ENCODE measurements at places on chromosomes 3 and 15.

DNA sequence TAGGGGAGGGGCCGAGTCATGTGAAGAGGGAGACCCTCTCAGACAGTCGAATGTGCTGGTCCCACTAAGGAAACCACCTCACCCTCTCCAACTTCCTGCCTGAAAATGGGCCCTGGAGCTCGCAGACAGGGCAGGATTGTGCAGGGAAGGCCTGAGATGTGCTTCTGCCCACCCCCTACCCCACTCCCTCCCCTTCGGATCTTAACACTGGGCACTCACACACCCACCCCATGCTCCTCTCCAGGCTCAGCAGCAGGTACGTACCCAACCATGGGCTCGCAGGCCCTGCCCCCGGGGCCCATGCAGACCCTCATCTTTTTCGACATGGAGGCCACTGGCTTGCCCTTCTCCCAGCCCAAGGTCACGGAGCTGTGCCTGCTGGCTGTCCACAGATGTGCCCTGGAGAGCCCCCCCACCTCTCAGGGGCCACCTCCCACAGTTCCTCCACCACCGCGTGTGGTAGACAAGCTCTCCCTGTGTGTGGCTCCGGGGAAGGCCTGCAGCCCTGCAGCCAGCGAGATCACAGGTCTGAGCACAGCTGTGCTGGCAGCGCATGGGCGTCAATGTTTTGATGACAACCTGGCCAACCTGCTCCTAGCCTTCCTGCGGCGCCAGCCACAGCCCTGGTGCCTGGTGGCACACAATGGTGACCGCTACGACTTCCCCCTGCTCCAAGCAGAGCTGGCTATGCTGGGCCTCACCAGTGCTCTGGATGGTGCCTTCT is 20.0 kb downstream of the ATRIP start:
- H3K36me3 ChIP-seq = peaks cover 3% of the 10 kb centered on the region
- H3K4me1 ChIP-seq = peaks cover 66% of the 10 kb centered on the region
- H3K27ac ChIP-seq = peak overlapping the region; percentile 99
- peak; percentile 42 for DNase-seq

- H3K36me3 ChIP-seq = no peaks in the 10 kb centered on the region
- no peaks in the 10 kb centered on the region for H3K27me3 ChIP-seq
- no peak overlapping the region for H3K4me3 ChIP-seq
- no peak overlapping the region for H3K27ac ChIP-seq
- no peak for DNase-seq
Measured at GRCh38 chr3:188673646-188674186, 498.1 kb upstream of the TPRG1 start.

- H3K27me3 ChIP-seq = no peaks in the 10 kb centered on the region
- no peak overlapping the region for H3K27ac ChIP-seq
- no peak overlapping the region for H3K4me3 ChIP-seq
- no peaks in the 10 kb centered on the region for H3K4me1 ChIP-seq
- no peaks in the 10 kb centered on the region for H3K36me3 ChIP-seq
Measured at GRCh38 chr3:55492976-55493375, 5.9 kb upstream of the WNT5A start.

- no peak for DNase-seq
- H3K36me3 ChIP-seq = no peaks in the 10 kb centered on the region
- no peak overlapping the region for H3K4me3 ChIP-seq
- H3K4me1 ChIP-seq = no peaks in the 10 kb centered on the region
- H3K27ac ChIP-seq = no peak overlapping the region
Measured at GRCh38 chr3:147419781-147420224, 10.6 kb downstream of the ZIC1 start.

- H3K27me3 ChIP-seq = no peaks in the 10 kb centered on the region
- H3K27ac ChIP-seq = no peak overlapping the region
- no peaks in the 10 kb centered on the region for H3K4me1 ChIP-seq
- no peaks in the 10 kb centered on the region for H3K36me3 ChIP-seq
- no peak overlapping the region for H3K4me3 ChIP-seq
- DNase-seq = no peak
Measured at GRCh38 chr3:69741032-69741767, 1.9 kb downstream of the MITF start.

DNA sequence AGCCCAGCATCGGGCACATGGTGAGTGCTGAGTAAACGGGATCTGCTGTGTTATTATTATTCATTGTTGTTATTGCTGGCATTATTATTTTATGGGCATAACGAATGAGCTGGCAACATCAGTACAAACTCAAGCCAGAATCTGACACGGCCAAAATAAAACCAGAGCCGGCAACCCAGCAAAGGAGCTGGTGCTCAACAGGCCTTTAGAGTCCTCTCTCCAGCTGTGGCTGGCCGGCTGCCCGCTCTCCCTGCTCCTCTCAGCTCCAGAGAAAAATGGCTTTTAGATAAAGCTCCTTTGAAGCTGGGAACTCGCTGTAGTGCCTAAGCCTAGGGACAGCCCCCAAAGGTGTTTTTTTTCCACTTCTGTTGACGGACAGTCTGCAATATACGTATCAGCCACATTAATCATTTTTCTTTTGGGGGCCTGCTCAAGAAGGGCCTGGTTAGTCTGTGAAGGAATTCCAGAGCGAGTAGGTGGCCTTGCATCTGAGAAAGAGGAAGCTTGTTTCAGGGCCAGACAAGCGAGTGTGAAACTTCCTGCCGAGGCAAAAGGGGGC is 193.9 kb upstream of the UBE2E1 start:
- no peak overlapping the region for H3K27ac ChIP-seq
- H3K4me3 ChIP-seq = no peak overlapping the region
- H3K36me3 ChIP-seq = no peaks in the 10 kb centered on the region
- DNase-seq = no peak
- no peaks in the 10 kb centered on the region for H3K4me1 ChIP-seq

DNA sequence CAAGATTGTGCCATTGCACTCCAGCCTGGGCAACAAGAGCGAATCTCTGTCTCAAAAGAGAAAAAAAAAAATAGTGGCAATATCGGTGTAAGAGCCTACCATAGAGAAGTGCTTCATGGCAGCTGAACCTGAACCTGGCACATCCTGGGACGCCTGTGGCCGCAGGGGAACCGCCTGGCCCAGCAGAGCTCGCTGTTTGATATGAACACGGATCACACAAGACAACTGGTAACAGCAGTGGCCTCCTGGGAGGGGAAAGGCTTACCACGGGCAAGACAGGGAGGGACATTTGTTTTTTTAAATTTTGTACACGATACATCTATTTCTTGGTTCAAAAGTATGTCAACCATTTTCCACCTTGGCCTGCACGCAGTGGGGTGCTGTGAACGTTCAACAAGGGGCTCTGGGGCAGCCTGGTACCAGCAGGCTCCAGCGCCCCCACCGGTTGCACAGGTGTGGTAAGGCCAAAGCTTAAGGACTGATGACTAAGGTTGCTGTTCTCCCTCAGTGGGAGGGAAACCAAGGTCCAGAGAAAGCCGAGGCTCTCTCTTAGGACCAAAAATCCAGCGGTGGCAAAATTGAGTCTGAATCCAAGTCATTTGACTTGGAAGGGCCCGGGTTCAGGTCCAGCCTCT is 21.7 kb upstream of the EPHB3 start:
- no peaks in the 10 kb centered on the region for H3K4me1 ChIP-seq
- H3K27me3 ChIP-seq = no peaks in the 10 kb centered on the region
- H3K36me3 ChIP-seq = no peaks in the 10 kb centered on the region
- no peak for DNase-seq
- no peak overlapping the region for H3K4me3 ChIP-seq
- H3K27ac ChIP-seq = no peak overlapping the region

- DNase-seq = no peak
- H3K27ac ChIP-seq = no peak overlapping the region
- H3K36me3 ChIP-seq = no peaks in the 10 kb centered on the region
- no peak overlapping the region for H3K4me3 ChIP-seq
Measured at GRCh38 chr3:113249111-113249510, 37.8 kb downstream of the BOC start.

DNA sequence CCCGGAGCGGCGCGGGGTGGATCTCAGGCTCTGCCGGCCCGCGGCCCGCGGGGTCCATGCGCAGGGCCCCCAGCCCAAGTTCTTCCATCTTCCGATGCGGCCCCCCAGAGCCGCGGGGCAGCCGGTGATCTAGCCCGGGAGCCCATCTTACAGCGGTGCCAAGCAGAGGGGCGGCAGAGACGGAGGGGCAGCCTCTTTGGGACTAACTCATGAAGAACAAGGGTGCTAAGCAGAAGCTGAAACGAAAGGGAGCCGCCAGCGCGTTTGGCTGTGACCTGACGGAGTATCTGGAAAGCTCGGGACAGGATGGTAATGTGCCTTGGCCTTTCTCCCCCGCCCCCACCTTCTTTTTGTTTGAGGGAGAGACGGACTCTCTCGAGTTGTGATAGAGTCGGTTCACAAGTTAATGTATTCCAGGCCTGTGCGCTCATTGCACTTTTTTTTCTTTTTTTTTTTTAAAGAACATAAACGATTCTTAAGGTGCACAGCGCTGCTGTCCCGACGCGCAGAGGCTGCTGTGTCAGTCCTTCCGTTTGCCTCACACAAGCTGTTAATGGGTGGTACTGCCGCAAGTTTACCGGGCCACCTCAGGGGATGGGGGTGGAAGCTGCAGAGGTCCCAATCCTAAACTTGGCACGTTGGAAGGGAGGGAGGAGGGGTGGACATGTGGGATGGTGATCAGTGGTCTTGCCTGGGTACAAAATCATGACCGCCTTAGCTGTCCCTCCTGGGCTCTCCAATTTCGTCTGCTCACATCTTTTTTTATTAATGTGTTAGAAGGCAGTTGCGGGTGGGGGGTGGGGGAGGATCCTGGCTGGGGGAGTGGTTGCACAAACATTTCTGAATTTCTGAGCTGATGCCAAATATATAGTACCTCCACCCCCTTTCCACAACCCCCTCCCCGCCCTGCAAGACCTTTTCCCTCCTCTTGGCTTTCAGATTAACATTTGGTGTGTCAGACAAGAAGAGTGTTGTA is 801 bp downstream of the ARHGAP31 start:
- H3K27ac ChIP-seq = peak overlapping the region; percentile 78
- no peaks in the 10 kb centered on the region for H3K4me1 ChIP-seq
- no peaks in the 10 kb centered on the region for H3K36me3 ChIP-seq
- H3K4me3 ChIP-seq = peak overlapping the region; percentile 63
- peak; percentile 50 for DNase-seq
- H3K27me3 ChIP-seq = no peaks in the 10 kb centered on the region

GRCh38 chr15:31801152-31801551 is 229.2 kb upstream of the CHRNA7 start:
- no peak for DNase-seq
- H3K27ac ChIP-seq = no peak overlapping the region
- no peak overlapping the region for H3K4me3 ChIP-seq
- no peaks in the 10 kb centered on the region for H3K27me3 ChIP-seq

- DNase-seq = peak; percentile 58
- peak overlapping the region; percentile 94 for H3K27ac ChIP-seq
- peak overlapping the region; percentile 86 for H3K4me3 ChIP-seq
- no peaks in the 10 kb centered on the region for H3K4me1 ChIP-seq
- no peaks in the 10 kb centered on the region for H3K27me3 ChIP-seq
- no peaks in the 10 kb centered on the region for H3K36me3 ChIP-seq
Measured at GRCh38 chr3:27483117-27484014, 818 bp downstream of the SLC4A7 start.

GRCh38 chr3:173191611-173192010 is 50.6 kb upstream of the SPATA16 start:
- no peak overlapping the region for H3K4me3 ChIP-seq
- no peaks in the 10 kb centered on the region for H3K4me1 ChIP-seq
- H3K27me3 ChIP-seq = no peaks in the 10 kb centered on the region
- DNase-seq = no peak
- H3K27ac ChIP-seq = no peak overlapping the region

DNA sequence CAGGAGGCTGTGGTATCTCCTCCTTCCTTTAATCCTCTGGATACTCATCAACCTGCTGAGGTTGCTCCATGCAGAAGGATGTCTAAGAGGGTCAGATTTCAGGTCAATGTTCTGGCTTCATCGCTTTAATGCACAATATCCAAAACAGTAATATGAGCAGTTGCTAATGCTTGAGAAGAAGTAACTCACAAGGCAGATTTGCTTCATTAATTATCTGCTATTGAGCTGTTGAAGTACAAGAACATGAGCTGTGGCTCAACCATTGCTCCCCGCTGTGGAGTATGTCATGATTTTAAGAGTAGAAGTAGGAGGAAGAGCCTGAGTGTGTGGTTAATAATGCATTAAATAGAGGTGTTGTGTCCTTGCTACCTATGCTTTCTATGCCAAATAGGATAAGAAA is 1412.9 kb upstream of the ALCAM start:
- DNase-seq = no peak
- no peak overlapping the region for H3K27ac ChIP-seq
- no peak overlapping the region for H3K4me3 ChIP-seq

DNA sequence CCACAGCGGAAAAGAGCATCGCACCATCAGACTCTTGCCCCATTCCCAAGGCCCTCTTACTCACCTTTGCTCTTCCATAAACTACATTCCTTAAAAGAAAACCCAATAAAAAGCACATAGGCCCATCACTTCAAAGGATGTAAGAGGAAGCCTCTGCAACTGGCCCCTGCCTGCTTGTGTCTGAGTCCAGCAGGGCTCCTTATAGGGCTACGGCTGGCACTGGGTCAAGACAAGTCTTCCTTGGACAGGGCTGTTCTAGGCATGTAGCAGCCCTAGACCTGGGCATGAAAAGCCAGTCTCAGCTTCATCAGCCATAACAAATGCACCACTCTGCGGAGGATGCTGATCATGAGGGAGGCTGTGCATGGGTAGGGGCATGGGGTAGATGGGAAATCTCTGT is 218.3 kb downstream of the NTRK3 start:
- no peak for DNase-seq
- no peak overlapping the region for H3K27ac ChIP-seq
- no peaks in the 10 kb centered on the region for H3K27me3 ChIP-seq
- H3K4me3 ChIP-seq = no peak overlapping the region
- no peaks in the 10 kb centered on the region for H3K4me1 ChIP-seq

DNA sequence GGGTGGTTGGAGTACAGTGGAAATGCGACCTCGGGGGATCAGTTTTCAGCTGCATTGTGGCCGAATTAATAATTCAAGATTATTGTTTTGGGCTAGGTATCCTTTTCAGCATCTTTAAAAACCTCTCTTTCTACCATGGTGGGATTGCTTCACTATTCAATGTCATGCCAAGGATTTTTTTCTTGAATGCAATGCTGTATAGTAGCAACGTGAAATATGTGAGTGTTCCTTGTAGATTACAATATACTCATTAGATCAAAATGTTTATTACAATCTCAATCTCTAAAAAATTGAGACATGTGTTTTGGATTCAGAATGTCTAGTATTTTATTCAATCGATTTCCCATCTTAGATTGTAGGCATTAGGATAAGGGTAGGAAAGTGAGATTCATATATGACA is 586.5 kb upstream of the TBL1XR1 start:
- H3K27me3 ChIP-seq = no peaks in the 10 kb centered on the region
- peaks cover 10% of the 10 kb centered on the region for H3K4me1 ChIP-seq
- H3K4me3 ChIP-seq = no peak overlapping the region
- no peaks in the 10 kb centered on the region for H3K36me3 ChIP-seq
- no peak overlapping the region for H3K27ac ChIP-seq

- DNase-seq = no peak
- H3K4me3 ChIP-seq = no peak overlapping the region
- H3K4me1 ChIP-seq = peaks cover 5% of the 10 kb centered on the region
- no peaks in the 10 kb centered on the region for H3K36me3 ChIP-seq
Measured at GRCh38 chr3:57777774-57778173, 21.7 kb downstream of the SLMAP start.

Data from right lobe of liver (tissue), 6 donors.